Stimulated activated CD4-positive, alpha-beta T cell treated with anti-CD3 and anti-CD28 coated beads, TNF-alpha, amount 100 ng/mL, for 4 hours (primary cell): ENCODE measurements at places on chromosomes 16 and 17.

GRCh38 chr17:47423406-47424295 is 99.9 kb downstream of the EFCAB13 start:
- DNase-seq: no peak

- DNase-seq: no peak
Measured at GRCh38 chr17:290626-291025, 62.0 kb downstream of the RPH3AL start.

- DNase-seq: no peak
Measured at GRCh38 chr16:57865746-57866528, 63.6 kb upstream of the KIFC3 start.

- DNase-seq: no peak
Measured at GRCh38 chr16:739560-740458, 988 bp downstream of the CIAO3 start.

DNA sequence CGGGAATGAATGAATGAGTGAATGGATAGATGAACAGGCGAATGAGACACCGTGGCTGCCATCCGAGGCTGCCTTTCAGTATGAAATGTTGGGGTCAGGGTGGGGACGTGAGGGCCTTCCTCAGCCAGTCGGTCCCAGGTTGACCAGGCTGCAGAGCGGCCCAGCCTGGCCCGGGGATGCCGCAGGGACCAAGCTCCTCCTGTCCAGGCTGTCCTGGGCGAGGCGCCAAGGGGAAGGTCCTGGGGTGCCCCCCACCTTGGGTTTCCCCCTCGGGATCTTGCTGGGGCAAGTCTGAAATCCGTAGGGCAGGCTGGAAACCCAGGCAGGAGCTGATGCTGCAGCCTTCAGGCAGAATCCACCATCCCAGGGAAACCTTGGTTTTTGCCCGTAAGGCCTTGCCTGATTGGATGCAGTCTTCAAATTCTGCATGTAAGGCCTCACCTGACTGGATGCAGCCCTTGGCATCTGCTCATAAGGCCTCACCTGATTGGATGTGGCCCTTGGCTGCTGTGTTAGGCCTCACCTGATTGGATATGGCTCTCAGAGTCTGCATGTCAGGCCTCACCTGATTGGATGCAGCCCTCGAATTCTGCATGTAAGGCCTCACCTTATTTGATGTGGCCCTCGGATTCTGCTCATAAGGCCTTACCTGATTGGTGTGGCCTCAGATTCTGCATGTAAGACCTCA is 61.7 kb upstream of the ZNF469 start:
- no peak for DNase-seq

DNA sequence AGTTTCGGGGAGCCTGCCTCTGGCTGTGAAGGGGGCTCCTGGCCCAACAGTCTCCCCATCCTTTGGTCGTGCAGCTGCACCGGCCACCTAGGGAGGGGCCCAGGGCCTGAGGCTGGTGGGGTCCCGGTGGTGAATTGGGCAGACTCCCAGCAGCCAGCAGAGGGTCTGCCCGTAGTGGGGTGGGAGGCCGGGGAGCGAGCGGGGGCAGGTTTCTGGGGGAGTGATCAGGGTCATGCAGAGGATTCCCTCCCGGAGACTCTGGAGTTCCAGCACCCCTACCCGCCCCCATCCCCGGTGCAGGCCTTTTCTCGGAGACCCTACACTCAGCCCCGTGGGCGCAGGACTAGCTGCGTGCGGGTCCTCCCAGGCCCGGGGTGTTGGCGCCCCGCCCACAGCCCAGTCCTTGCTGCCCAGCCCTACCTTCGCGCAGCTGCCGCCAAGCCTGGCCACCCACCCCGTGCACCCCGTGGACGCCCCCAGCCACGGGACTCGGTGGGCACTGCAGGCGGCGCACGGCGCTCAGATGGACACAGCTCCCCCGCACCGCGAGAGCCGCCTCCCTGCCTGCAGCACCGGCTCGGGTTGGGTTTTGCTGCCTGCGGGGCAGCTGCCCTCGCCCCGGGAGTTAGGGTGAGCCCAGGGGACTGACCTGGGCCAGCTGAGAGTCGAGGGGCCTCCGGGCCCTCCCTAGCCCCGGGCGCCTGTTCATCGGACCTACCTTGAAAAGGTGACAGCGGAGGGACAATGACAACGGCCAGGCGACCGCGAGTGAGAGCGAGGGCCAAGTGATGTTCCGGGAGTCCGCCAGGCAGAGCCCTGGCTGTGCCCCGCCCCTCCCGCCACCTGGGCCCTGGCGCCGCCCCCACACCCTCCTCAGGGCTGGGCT is at the start of gene GNG13:
TSS of gene GNG13 (minus strand) at position 787 of the 886 bp plus-strand sequence. CDS start 1,657 bp downstream, outside the sequence.
- DNase-seq: no peak

DNA sequence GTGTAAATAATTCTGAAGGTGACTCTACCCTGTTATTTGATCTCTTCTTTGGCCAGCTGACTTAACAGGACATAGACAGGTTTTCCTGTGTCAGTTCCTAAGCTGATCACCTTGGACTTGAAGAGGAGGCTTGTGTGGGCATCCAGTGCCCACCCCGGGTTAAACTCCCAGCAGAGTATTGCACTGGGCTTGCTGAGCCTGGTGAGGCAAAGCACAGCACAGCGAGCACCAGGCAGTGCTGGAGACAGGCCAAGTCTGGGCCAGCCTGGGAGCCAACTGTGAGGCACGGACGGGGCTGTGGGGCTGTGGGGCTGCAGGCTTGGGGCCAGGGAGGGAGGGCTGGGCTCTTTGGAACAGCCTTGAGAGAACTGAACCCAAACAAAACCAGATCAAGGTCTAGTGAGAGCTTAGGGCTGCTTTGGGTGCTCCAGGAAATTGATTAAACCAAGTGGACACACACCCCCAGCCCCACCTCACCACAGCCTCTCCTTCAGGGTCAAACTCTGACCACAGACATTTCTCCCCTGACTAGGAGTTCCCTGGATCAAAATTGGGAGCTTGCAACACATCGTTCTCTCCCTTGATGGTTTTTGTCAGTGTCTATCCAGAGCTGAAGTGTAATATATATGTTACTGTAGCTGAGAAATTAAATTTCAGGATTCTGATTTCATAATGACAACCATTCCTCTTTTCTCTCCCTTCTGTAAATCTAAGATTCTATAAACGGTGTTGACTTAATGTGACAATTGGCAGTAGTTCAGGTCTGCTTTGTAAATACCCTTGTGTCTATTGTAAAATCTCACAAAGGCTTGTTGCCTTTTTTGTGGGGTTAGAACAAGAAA is 5.1 kb downstream of the STH start:
- no peak for DNase-seq

- no peak for DNase-seq
Measured at GRCh38 chr17:17067257-17067656, 25.0 kb downstream of the MPRIP start.

- no peak for DNase-seq
Measured at GRCh38 chr16:65281586-65281985, 159.7 kb upstream of the CDH11 start.

DNA sequence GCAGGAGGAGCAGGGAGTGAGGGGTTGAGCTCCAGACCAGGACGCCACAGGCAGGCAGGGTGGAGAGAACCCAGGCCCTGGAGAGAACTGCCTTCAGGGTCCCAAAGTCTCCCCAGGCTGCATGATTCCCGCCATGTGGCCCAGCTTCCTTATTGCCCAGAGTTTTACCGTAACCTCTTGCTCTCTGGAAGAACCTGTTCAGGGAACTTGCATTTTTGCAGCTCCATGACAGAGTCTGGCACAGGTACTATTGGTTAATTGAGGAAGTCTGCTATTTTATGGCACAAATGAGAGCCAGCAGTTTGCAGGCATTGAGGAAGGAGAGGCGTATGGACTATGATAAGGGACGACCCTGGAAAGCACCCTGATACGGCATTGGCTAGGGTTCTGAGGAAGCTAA is 11.6 kb upstream of the NOS2 start:
- DNase-seq: no peak

DNA sequence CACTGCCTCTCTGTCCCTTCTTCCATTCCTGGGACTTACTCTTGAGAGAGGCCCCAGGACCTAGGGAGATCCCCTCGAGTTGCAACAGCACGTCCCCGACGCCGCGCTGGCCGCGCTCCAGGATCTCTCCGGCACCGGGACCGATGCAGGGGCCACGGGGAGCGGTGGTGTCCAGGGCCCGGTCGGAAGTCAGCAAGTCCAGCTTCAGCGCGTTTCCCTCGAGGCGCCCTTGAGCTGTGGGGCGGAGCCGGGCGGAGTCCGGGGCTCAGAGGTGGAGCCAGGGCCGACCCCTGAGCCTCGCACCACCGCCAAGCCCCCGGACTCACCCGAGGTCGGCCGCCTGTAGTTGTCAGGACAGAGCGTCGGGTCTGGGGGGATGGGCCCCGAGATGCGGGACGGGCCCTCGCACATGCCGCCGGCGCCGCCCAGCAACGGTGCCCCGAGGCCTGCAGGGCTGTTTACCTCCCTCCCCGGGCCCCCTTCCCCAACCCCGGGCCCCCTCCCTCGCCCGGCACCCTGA is 458 bp downstream of the ENKD1 start:
- DNase-seq: no peak

DNA sequence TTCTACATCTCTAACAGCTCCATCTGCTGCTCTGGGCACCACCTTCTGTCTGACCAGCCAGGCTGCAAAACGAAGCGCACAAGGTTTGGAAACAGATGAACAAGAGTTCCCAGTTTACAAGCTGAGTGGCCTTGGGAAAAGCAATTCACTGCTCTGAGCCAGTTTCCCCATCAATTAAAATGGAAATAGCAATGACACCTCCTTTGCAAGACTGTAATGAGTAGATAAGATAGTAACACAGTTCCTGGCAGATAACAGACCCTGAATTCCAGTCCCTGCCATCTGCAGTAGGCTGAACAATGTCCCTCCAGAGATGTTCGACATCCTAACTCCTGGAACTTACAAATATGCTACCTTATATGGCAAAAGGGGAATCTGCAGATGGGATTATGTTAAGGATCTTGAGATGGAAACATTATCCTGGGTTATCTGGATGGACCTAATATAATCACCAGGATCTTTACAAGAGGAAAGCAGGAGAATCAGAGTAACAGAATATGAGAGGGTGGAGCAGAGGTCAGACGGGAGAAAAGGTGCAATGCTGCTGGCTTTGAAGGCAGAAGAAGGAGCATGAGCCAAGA is 27.9 kb downstream of the CPPED1 start:
- no peak for DNase-seq

DNA sequence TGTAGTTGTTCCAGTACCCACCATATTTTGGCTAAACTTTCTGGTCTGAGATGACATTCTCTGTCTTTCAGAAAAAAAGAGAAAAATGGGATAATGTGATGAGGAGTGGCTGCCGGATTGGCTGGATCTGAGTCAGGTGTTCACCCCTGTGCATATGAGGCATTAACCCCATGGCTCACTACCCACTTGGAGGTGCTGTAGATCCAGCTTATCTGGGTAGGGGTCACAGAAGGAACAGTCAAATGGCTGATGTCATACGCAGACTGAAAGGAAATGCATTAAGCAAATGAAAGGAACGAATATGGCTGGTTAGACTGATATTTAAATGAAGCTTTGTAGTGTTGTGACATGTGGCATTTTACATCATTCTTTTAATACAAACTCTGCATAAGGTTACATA is 17.3 kb downstream of the MAP2K6 start:
- DNase-seq: no peak

- DNase-seq: no peak
Measured at GRCh38 chr16:84294117-84294516, 561 bp upstream of the WFDC1 start.

DNA sequence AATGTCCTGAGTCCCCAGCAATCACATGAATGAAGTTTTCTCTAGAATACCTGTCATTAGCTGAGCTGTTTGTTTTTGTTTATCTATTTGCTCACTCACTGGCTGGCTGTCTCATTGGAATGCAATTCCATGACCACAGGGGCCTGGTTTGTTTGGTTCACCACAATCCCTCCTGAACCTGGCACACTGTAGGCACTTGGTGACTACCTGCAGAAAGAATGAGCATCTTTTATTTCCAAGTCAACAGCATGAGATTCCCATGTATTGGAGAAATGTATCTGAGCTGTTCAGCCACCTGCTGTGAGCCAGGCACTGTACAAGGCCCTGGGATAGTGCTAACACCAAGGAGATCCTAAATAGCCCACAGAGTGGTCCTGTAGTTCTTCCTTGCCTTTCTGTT is 345.1 kb downstream of the XYLT1 start:
- DNase-seq: no peak

DNA sequence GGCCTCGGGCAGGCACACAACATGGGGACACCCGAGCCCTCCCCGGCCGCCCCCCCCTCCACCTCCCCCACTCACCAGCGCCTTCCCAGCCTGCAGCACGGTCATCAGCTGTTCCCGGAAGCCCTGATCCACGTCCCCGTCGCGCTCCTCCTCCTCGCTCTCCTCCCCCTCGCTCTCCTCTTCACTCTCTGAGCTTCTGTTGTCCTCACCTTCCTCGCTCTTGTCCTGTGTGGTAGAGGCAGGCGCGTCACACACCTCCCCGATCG is 10.3 kb downstream of the MYBBP1A start:
- DNase-seq: no peak

GRCh38 chr16:65002265-65002664 is 119.6 kb downstream of the CDH11 start:
- DNase-seq: no peak

DNA sequence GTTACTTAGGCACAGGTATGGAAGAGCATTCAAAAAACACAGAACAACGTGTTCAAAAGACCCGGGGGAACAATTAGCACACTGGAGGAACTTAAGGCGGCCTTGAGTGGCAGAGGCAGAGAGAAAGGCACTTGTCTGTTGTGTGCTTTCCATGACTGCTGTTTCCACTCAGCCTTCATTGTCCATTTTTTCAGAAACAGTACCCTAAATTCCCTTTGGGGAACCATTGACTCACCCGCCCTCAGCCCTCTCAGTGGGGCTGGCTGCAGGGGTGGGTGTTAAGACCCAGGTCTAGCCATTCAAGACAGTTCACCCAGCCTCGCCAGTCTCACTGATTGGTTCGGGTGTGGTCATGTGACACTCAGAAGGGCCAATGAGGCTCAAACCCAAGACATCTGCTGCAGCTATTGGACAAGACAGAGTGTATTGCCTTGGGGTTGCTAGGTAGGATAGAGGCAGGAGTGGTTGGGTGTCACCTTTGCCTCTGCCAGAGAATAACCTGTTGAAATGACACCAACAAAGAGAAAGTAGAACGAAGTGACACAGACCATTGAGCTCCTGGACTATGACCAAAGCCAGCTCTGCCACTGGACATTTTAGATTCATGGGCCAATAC is 19.6 kb upstream of the CEP20 start:
- no peak for DNase-seq

DNA sequence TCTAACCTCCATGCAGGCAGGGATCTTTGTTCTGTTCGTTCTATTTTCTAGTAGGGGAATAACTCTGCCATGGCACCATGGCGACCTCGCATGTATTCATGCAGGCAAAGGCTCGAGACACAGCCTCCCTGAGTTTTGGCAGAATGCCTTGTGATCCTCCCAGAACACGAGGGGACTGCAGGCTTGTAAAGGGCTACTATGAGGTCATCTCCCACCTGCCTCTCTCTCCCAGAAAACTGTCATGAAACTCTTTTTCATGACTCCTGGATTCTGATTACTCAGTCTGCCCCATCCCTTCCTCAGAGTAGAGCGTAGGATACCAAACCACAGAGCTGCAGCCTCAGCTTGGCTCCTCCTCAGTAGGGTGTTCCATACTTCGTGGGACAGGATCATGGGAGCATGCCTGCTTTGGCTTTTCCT is 64.3 kb downstream of the IGF2BP1 start:
- no peak for DNase-seq
